HCT116 (cell line): ENCODE measurements at places on chromosomes 12 and 14. TPM values are rescaled to one million over a fixed set of nuclear protein-coding genes. Genes with fewer than 3 reads are reported as not detected.

DNA sequence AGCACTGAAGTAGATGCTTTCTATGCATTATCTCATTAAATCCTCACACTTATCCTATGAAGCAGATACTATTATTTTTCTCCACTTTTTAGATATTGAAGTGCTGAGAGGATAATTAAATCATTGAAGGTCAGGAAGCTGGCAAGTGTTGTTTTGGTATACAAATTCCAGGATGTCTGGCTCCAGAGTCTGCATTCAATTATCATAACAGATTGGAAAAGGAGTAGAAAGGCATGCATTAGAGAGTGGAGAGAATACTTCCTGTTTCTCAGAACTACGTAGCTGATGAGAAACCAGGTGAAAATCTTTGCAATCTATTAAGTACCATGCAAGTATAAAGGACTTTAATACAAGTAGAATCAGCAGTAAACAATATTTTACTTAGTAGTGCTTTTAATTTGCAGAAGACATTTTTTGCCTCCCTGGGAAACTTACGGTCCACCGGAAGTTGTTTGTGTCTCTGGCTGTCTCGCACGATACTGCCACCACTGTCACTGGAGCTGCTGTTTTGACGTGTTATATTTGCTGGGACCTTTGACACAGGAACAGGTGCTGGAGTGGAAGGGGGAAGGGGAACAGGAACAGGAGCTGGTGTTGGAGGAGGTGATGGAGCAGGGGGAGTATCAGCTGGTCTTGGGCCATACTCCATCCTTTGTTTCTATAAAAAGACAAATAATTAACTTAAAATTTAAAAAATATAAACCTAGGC lies 158.0 kb downstream of the EPS8 start:
- no peak for DNase-seq

- no peak for DNase-seq
Measured at GRCh38 chr12:64240781-64241180, 18.7 kb upstream of the KICS2 start.

DNA sequence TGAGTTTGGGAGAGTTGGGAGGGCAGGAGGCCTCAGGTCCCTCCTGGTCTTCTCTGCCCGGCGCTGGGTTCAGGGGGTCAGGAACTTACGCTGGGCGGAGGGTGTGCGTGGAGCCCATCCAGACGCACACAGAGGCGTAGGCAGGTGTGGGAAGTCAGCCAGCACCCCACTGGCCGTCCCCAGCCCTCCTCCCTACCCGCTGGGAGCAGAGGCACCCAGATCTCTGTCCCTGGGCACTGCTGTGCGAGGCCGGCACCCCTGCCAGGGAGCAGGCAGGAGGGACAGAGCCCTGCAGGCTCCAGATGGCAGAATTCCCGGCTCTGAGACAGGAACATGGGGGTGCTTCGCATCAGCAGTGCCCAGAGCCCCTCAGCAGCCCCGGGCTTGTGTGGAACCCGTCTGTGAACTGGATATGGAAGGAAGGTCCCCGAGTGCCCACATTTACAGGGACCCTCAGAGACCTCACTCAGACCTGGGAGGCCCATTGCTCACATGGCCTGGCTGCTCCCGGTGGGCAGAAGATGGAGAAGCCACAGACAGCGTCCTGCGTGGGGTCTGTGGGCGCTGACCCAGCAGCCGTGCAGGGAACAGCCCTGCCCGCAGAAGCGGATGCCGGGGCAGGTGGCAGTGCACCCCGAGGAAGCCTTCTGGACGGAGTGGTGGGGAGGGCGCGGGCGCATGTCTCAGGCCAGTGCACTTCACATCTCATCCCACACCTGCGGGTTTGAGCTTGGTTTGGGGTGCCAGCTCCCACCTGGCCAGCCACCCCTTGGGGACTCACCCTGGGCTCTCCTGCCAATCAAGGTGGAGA lies 59.3 kb downstream of the LRCOL1 start:
- DNase-seq, result no peak

MANSC1 gene
- 0.20 TPM for total RNA-seq

NAV3 gene
- 7.8 TPM for total RNA-seq

SELPLG gene
- total RNA-seq, result 1.2 TPM

OLR1 gene
- 0.12 TPM for total RNA-seq

AMN gene
- total RNA-seq, result 5.7 TPM
